Lung (tissue), 17 donors: ENCODE measurements at places on chromosomes 5 and 9. TPM values are rescaled to one million over a fixed set of nuclear protein-coding genes. Genes with fewer than 3 reads are reported as not detected.

C5 gene
- 16.4 TPM for total RNA-seq

RFESD gene
- total RNA-seq: 6.4 TPM

GAPT gene
- 4.0 TPM for total RNA-seq

SUB1 gene
- 126 TPM for total RNA-seq

LHX3 gene
- not detected for total RNA-seq

EPB41L4B gene
- 13.9 TPM for total RNA-seq
